Activated effector memory CD4-positive, alpha-beta T cell treated with Interleukin-2 at 50 U/mL for 16 hours (primary cell): ENCODE measurements at places on chromosomes 4 and X.

DNA sequence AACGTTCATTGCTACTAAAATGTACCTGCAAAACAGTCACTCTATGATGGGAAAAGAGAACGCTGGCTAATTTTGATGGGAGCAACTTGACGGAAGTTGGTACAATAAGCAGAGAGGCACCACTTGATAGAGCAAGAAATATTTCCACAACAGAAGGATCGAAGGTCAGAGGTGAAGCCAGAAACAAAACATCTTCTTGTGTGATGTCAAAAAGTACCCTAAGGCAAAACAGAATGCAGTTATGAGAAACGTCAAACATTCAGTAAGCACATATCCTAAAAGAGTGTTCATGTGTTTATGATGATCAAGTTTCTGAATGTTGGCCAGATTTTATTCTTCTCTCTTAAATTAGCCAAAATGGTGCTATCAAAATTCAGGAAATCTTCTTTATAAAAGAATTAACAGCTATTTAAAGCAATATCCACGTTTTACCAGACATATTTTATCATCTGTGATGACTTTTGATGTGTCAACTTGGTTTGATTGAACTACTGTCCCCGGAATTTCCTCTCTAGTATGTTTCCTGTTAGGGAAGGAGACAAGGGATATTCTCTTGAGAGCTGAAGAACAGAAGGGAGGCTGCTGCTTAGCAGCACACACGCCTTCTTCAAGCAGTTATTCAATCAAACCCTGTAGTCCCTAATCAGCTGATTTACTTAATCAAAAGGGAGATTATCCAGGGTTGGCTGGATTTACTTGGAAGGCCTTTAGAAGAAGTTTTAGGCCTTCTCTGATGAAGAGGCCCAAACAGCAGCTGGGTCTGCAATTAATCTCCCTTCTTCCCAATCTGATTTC lies 15.7 kb downstream of the AASDH start:
- no peak for DNase-seq

DNA sequence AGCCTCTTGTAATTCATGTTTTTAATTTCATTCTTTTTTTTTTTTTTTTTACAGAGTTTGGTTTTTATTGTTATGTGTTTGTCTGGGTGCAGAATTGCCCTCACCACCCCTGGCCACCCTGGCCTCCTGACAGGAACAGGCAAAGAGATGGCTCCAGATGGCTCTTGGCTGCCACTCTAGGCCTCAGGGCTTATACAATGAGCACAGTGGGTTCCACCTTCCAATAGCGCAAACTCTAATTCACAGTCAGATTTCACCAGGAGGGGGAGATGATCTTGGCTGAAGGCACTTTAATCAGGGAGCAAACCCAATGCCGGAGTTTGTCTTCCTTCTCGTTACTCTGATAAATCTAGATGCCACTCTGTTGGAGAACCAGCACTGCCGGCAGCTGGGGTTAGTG lies 24.8 kb downstream of the CPE start:
- no peak for DNase-seq

DNA sequence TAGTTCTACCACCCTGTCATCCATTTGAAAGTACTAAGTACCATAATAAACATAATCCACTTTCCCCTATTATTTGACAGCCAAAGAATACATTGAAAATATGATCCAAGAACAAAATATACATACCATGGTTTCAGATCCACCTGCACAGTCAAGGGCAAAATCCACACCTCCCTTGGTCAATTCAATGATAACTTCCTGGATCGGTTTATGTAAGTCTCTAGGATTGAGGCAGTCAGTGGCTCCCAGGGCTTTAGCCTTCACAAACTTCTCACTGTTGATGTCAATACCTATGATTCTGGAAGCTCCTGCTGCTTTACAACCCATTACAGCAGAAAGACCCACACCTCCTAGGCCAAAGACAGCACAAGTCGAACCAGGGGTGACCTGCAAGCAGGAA lies 12.7 kb downstream of the ADH4 start:
- DNase-seq = no peak

- DNase-seq = no peak
These were observed 1114.9 kb downstream of the C4orf33 start for GRCh38 chr4:130210864-130211263.

DNA sequence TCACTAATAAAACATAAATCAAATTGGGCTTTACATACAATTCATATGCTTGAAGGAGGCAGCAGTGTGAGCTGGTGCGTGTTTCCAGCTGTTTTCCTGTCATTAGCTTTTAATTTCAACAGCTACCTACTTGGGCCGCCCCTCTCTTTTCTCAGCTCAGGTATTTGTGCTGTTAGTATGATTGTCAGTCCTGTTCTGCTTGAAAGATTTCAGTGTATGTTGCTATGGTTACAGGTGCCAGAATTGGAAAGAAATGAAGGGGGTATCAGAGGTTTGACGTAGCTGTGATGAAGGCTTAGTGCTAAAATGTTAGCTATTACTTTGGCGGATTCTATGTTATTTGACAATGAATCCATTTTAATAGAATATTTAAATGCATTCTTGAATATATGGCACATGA lies 440.3 kb downstream of the ZIC3 start:
- no peak for DNase-seq

DNA sequence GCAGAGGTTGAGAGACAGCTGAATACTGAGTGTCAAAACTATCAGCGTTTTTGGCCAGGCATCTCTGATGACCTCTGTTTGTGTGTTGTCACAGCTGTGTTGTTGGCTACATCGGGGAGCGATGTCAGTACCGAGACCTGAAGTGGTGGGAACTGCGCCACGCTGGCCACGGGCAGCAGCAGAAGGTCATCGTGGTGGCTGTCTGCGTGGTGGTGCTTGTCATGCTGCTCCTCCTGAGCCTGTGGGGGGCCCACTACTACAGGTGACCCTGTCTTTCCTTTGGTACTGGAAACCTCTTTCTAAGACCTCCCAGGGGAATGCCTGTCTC lies 86.9 kb downstream of the EGF start:
- DNase-seq = no peak

GRCh38 chrX:153944140-153944799 lies at the start of gene RENBP:
Gene RENBP, minus strand, starts transcription at chrX:153944643. Its CDS starts 33 bp downstream, at chrX:153944610.
- DNase-seq = no peak

GRCh38 chr4:24529555-24529954 lies 54.8 kb downstream of the DHX15 start:
- no peak for DNase-seq

DNA sequence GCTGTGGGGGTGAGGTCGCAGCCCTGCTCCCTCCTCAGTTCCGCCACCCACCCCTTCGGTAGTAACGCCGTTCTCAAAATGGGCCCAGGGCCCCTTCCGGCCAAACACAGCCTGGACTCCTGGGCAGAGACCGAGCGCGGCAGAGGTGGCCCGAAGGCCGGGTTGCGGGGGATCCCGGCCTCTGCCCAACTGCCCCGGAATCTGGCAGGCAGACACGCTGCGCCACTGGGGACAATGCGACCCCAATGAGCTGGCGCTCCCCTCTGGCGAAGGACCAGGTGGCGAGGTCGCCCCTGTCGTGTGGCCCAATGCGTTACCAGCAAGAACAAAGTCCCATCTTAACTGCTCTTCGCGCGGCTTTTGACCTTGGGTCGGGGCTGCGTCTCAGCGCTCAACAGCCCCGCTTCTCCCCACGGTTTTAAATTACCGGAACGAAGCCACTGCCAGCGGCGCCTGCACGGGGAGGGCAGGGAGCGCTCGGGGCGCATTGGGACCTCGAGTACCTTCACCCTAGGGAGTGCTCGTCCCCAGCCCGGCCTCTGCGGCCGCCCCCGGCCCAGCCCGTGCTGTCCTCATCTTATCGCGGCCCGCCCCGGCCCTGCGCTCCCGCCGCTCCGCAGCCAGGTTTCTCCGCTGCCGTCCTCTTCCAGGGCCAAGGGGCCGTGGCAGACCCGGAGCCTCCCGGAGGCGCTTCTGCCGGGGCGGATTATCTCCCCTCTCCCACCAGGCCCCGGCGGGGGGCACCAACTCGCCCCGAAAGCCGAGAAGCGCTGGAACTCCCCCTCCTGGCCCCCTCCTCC lies 22.2 kb upstream of the HMX1 start:
- DNase-seq = no peak

DNA sequence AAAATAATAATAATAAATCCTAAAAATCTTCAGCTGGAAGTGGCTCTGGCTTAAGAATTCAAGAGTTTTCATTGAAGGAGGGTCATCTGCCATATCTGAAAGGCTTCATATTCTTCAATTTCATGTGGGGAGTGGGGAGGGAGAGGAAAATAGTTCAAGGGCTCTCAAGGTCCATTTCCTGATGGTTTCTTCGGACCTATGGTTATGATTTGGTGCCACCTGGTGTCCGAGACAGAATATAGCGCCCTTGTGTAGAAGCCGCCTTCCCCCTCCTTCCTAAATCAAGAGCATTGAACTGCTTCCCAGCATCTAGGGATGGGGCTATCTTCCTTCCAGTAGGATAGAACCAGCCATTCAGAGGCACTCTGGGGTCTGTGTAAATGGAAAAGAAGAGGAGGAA lies 34.3 kb downstream of the NLGN3 start:
- no peak for DNase-seq

DNA sequence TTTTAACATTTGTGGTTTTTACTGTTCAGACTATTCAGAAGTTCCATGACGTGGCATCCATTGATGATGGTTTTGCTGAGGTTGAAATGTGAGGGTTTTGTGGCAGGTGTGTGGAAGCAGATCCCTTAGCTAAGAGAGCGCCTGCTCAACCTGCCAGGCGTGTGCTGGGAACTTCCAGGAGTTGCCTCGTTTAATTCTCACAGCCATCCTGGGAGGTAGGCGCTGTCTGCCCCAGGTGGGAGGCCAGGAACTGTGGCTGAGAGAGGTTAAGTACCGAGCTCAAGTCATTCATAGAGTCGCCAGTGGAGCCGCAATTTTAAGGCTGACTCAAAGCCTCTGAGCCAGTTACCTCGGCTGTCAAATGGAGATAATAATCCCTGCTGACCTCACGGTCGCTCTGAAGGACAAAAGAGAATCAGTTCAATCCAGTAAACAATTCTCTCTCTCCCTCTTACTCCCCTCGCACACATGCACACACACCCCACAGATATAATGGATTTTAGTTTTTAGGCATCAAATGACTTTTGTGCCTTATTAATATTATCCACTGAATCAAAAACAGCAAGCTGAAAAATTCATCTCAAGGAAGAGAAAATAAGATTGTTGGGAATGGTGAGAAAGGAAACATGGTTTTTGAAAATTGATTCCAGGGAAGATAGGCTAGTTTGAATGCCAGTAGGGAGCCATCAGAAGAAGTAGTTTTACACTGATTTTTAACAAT lies 171.3 kb downstream of the PTTG2 start:
- peak; percentile 44 for DNase-seq

- no peak for DNase-seq
These were observed 221.2 kb upstream of the MID1 start for GRCh38 chrX:10841579-10841978.
